ELF-1 (cell line): ENCODE measurements at places on chromosomes 7 and 10.
A peak's percentile ranks its signal among the peaks of the same experiment; 100 is the strongest.

DNA sequence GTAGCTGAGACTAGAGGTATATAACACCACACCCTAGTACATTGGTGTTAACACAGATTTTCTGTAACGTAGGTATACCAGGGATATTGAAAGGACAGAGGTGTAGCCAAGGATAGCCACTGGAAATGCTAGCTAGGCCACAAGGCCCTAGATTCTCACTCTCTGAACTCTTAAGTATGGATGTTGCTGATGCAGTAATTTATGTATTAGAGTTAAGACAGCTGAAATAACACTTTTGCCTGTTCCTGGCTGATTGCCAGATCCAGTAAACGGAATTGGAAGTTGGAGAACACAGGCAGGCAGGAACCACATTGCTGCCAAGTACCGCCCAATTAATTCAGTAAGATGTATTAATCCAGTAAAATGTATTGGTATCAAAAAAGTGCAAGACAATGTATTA, 1.8 kb downstream of the CALU start:
- DNase-seq: no peak

DNA sequence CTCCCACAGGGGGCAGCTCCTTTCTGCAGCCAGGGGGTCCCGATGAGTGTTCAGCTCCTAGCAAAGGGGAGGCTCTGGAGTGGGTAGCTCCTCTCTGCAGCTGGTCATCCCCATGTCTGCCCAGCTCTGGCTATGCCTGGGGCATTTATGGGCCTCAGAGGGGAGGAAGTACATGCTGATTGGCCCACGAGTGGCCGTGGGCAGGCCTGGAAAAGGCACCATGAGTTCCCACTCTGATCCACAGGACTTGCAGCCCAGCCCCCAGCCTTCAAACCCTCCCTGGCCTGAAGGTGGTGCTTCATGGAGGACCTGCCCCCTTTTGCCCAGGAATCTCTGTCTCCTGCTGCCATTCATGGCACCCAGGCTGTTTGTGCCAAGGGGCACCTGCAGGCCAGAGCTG, 268.8 kb downstream of the DNAJB6 start:
- DNase-seq: no peak

DNA sequence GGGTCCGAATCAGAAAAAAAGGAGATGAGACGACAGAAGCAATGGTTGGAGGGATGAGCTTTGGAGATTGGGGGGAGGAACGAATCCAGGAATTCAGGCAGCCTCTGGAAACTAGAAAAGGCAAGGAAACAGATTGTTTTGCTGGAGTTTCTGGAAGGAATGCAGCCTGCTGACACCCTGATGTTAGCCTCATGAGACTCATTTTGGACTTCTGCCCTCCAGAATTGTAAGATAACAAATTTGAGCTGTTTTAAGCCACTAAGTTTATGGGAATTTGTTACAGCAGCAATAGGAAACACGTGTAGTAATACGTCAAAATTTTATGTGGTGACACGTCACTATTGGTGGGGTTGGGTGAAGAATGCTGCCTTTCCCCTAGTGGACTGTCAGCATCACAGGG, 25.6 kb upstream of the NPS start:
- no peak for DNase-seq

DNA sequence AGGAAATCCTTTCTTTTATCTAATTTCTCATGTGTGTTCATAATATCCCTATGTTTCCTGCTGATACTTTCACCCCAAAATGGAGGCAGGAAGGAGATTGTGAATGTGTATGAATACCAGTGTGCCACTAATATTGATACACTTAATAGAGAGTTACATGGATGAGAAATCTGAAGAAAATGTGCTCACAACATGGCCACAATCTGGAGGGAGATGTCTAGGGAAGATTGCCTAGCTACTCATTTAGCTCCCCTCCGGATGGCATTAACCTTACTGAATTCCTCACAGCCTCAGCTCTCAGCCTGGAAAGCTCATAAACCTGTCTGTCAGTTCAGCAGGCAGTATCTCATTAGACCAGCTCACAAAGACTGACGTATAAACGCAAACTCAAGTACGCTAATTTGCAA, 23.4 kb upstream of the DMTF1 start:
- peak; percentile 66 for DNase-seq

DNA sequence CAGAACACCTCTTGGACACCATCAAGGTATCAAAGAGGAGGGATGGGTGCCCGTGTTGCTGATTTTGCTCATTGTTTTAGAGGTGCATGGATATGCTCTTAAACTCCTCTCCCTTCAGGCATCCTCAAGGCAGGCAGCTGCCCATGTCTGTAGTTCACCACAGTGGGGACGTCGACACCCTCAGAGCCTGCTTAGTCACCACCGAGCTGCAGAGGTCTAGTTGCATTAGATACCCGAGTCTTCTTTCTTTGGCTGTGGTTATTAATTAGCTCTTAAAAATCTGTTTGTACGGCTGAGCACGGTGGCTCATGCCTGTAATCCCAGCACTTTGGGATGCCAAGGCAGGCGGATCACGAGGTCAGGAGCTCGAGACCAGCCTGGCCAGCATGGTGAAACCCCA, 24.7 kb upstream of the TSPAN13 start:
- no peak for DNase-seq

DNA sequence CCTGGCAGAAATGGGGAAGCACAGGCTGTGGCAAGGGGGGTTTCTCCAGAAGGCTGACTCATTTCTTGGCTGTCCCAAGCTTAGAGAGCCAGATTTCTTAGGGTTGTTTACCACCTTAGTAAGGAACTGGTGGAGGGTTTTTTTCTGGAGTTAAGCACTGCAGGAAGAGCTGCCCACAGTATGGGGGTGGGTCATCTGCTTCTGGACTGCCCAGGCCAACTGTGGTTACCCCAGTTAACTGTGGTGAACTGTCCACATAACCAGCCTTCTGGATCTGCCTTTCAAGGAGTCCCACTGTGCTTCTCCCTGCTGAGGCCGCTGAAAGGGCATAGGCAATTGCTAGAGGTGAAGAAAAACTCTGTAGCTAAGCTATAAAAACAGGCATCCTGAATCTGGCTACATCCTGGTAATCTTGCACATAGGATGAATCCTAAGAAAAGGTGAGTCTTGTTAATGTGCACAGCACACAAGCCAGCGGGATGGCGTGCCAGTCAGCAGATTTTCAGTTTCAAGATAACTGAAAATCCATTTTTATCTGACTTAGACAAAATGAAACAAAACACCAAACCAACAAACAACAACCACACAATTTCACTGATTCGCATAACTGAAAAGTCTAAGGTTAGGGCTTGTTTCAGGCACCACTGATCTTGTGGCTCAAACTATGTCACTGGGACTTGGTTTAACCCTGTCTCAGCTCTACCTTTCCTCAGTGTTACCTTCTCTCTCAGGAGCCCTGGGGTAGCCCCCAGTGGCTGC, 21.6 kb upstream of the TSPAN33 start:
- DNase-seq: no peak

DNA sequence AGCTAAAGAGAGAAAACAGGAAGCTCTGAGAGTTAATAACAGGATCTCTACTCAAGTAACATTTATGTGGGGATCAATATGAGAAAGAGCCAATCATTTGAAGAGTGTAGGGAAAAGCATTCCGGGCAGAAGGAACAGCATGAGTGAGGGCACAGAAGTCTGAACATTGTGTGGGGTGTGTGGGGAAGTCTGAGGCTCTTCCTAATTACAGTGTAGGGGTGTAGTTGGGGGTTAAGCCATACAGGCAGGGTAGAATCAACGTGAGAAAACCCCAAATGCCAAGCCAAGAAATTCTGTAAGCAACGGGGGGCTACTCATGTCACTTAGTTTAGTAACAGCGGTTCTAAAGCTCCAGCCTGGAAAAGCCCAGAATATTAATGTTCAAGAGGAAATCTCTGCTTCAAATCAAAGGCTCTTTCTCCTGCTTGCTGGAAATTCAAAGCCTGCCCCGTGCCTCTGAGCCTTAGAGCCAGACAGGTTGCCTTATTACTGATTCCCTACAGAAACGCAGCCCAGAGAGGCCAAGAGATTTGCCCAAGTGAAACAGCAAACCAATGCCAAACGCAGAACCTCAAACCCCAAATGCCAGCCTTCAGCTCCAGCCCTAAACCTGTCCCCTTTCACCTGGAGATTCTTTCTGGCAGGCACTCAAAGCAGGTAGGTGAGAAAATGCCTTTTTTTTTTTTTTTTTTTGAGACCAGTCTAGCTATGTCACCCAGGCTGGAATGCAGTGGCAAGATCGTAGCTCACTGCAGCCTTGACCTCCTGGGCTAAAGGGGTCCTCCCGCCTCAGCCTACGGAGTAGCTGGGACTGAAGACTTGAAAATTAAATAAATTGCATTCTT, 36.1 kb downstream of the DNAJB12 start:
- DNase-seq: no peak

GRCh38 chr10:99292159-99292558, 37.0 kb upstream of the CNNM1 start:
- no peak for DNase-seq

GRCh38 chr7:27680610-27681009, 17.9 kb upstream of the HIBADH start:
- DNase-seq: no peak

GRCh38 chr10:122530177-122530576, 30.4 kb upstream of the DMBT1 start:
- DNase-seq: no peak

DNA sequence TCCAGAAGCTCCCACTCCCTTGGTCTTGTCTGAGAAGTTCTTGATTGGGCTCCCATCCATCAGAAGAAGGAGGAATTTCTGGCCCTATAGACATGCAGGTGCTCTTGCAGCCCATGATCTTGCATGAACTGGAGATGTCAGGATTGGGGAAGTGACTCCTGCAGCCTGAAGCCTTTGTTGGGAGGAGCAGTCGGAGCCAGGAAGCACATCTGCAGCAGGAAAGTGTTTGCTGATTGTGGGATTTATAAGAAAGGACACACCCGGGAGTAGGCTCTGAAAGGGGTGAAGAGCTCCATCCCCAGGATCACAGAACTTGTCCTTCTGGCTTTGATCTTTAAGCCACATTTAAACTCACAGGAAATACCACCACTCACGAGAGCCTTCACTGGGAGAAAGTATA, 185.2 kb downstream of the DYNC1I1 start:
- DNase-seq: no peak

DNA sequence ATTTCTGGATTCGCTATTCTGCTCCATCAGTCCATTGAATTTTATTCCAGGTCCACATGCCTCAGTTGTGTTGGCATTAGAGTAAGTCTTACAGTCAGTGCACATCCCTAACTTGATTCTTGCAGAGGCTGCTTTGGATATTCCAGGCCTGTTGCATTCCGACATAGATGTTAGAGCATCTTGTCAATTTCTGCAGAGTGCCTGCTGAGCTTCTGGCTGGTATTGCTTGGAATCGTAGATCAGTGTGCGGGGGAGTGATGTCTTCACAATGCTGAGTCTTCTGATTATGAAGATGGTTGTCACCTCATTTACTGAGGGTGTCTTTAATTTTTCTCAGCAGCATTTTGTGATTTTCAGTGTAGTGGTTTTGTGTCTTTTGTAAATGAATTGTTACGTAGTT, 45.2 kb downstream of the INPP5A start:
- DNase-seq: no peak

- DNase-seq: no peak
Observed at GRCh38 chr7:68720697-68721096, 877.6 kb upstream of the AUTS2 start.

DNA sequence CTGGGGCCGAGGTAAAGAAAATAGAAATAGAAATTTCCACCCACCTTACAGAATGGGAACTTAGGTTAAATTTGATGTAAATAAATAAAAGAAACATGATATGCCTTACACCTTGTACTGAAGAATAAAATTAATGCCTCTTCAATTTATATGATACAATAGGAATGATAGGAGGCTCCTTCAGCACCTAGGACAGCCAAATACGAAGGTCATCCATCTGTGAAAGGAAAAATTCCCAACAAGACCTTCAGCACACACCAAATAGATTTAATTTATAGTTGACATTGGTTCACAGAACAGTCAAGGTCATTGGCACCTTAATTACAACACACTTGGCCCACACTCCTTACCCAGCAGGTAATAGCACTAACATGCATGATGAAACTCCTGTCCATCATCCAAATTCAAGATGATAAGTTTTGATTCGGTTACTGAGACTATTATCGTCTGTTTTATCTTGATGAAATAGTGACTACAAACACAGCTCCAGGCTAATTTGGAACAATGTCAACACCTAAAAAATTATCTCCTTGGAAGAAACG, 250.9 kb downstream of the SNX13 start:
- DNase-seq: no peak

DNA sequence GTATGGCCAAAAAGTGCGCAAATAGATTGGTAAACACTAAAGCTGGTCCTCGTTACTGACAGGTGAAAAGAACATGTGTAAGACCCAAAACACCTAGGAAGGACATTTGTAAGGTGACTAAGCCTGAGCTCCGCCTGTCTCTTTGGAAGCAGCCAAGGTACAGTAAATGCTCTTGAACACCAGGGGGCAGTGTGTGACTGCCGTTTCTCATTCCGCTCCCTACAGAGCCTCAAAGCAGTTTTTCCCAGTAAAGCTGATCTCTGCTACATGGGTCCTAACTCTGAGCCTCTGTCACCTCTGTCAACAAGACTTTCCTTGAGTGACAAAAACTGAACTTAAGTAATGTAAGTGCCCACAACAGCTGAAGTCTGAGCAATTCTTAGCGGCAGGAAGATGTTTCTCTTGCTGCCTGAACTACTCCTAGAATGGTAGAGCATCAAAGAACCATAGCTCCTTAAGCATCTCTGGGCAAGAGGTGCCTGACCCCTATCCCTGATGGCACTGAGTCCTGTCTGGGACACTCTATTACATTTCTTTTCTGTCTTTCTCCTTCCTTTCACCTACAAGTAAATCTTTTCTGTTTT, 238.0 kb upstream of the INHBA start:
- peak; percentile 89 for DNase-seq

DNA sequence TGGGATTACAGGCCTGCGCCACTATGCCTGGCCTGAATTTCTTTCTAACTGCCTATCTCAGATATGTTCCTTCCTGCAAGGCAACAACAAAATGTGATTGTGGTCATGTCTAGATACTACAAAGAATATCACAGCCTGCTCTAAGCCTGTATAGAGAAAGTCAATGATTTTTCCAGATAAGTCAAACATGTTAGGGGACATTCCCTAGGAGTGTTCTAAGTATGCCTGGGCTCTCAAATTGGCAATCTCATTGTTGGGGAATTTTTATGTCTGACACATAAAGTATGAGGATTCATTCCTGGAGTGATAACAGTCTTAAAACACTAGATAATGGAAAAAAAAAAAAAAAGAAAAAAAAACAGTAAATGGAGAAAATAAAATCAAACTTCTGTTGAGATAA, 406.1 kb downstream of the GATA3 start:
- DNase-seq: no peak

- no peak for DNase-seq
Observed at GRCh38 chr7:121006711-121007315, 18.3 kb downstream of the CPED1 start.
